ENCODE measurements at places on chromosomes 6 and 20.

DNA sequence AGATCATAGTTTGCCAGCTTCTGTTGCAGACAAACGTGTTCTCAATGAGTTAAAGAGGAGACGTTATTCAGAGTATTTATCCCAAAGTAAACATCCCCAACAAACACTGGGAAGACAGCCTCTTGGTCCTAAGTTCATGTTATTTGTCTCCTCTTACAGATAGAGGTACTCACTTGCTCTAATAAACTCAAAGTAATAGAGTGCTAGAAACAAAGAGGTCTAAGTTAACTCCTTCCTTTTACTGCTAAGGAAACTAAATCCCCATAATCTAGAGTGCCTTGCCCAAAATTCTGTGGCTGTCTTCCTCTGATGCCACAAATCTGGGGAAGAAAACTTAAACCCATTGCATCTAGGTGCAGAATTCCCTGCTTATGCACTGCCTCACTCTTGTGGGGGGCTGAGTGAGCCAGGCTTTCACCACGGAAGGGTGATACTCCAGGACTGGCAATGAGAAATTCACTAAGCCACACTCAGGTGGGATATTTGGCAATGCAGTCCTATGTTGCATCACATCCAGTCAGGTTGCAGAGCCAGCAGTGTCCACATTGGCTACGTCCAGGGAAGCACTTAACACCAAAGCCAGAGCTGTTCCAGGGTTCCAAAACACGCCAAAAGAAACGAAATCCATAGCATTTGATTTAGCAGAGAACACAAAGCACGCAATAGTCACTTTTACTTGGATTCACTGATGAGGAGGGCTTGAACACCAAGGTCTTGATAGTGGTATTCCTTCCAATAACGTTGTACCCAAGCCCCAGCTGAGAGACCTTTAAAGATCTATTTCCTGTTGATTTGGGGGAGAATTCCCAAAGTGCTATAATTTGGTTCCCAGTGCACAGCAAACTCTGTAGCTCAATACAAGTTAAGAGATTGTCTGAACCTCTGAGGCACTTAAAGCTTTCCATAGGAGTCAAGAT, 81.0 kb upstream of the FOXQ1 start:
- no peak for DNase-seq

DNA sequence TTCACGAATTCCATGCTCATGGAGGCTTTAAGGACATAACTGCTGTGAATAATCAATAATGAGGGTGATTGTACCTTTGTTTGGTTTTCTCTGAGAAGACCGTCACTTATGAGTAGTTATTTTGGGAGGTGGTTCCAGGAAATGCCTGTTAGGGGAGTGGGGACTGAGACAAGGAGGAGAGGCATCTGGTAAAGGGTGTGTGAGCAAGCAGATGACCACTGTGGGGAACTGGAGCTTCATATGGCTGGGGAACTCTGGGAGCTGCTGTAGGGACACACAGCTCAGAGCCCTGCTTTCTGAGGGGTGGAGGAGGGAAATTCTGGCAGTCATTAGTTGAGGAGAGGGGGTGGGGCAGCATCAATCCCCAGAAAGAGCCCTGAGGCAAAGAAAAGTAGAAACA, 71.3 kb upstream of the TINAG start:
- no peak for DNase-seq

DNA sequence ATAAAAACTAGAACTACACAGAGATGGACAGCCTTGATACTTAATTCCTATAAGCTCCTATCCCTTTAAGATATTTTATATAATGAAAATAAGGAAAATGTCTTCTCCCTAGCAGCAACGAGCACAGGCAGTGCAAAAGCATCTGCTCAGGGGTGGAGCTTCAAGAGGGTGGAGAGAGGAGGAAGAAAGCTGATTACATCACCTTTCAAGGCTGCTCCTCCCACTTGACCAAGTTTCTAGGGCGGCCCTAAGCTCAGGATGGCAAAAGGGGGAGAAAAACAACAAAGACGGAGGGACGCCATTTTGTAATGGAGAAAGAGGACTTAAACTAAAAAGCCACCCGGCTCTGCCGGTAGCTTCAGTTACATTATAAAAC, 2.2 kb downstream of the PPP1R10 start:
- DNase-seq: peak; percentile 98

- no peak for DNase-seq
Observed at GRCh38 chr6:157292202-157292601, 31.1 kb downstream of the TMEM242 start.

GRCh38 chr20:45362804-45363610, at the start of gene SYS1:
SYS1 (plus strand) TSS chr20:45363156; CDS start chr20:45363532, 376 bp downstream.
- peak; percentile 99 for DNase-seq

DNA sequence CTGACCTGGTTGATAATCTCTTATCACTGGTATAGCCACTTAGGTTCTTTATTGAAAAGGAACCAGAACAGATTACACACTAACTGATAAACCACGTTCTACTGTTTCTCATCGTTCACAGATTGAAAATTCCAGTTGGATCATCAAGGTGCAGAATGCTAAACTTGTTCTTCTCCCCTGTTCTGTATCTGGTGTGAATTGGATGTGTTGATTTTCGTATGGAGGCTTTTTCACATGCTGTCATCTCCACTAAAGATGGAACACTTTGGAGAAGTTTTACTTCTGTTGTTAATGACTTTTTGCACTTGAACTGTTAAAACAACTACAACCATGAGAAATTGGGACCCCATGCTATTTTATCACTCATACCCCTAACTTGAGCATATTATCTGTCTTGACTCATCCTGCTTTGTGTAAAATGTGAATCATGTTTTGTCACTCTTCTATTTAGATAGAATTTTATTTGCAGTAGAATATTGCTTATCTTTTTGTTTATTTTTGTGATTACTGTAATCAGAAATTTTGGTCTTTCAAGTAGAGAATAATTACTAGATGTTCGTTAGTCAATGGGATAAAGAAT, 17.5 kb downstream of the VAPB start:
- DNase-seq: peak; percentile 62

All from ELR (cell line).